ENCODE measurements at places on chromosomes 5 and 9.
A peak's percentile ranks its signal among the peaks of the same experiment; 100 is the strongest.

DNA sequence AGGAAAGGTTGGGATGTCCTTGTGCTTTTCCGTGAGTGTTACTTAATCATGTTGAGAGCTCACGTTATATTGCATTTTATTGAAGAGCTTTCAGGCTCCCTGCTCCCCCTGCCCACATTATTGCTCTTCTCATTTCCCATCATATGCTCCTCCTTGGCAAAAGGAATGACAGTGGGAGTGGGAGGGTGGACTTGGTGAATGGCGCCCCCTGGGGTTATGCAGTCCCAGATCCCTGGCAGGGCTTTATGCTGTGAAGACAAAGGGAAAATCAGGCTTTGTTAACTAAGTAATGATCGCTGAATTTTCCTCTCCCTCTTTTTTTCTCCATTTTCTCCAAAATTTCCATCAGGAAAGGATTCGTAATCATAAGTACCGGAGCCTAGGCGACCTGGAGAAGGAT, 166.6 kb downstream of the SMARCA2 start:
- peak; percentile 16 for DNase-seq

DNA sequence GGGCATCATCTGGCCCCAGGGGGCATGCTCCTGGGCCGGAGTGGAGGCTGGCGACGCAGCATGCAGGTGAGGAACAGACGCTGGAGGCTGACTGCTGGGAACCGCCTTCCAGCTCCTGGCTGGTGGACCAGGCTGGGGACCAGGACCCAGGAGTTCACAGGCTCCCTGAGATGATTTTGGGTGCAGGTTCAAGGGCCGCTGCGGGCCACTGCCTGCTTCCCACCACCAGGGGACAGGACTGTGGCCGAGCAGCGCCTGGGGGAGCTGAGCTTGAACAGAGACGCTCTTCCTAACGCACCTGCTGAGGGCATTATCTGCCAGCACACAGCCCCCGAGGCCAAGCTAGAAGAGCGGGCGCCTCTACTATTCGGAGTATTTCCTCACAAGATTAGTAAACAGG, 132.1 kb upstream of the RAPGEF1 start:
- DNase-seq = no peak

DNA sequence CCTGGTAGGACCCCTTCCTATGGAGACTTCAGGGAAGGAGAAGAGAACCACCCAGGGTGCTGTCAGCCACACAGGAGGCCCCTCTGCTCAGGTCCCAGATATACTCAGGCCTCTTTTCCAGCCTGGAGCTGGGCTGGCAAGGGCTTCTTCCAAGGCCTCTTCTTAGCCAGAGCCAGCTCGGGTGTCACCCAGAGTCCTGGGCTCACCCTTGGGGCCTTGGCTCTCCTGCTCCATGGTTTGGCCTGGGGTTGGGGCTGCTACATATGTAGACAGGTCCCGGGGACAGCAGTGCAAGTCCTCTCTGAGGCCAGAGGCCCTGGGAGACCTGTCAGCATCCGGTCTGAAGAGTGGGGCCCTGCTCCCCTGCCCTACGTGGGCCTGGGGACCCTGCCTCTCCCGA, 22.8 kb downstream of the PAEP start:
- no peak for DNase-seq

- DNase-seq = no peak
Observed at GRCh38 chr5:55694152-55694830, 17.8 kb downstream of the SLC38A9 start.

DNA sequence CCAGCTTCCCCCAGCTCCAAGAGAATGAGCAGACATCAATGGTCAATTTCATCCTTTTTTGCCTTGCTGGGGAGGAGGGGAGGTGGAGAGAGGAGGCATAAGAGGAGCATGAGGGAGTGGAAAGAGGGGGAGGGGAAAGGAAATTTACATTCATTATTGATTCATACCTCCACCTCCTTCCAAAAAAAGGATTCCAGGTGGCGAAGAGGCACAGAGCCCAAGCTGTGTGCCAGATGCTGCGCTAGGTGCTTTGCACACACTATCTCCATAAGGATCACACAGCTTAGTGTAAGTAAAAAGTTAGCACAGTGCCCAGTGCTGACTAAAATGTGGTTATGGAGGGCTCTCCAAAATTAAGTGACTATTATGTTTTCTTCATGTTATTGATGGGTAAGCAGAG, 11.0 kb downstream of the ASTN2 start:
- no peak for DNase-seq

- no peak for DNase-seq
Observed at GRCh38 chr9:107630156-107630555, 140.6 kb upstream of the KLF4 start.

All from fibroblast of skin of right quadriceps (primary cell).